RKO (cell line): ENCODE measurements at places on chromosomes 5 and 9.

DNA sequence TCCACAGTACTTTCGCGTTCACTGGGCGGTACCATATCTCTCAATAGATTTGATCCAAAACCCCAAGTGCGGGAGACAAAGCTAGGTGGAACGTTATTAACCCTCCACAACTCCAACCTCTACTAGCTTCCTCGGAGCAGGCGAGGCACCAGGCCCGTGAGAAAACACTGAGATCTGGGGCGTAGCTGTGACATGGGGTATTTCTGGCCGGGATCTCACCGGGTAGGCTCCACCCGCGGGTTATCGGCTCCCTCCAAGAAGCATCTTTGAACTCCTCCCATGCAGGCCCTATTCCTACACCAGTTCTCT is 350 bp upstream of the SLC25A46 start:
- DNase-seq: no peak

- no peak for DNase-seq
These were observed 164.4 kb upstream of the EFNA5 start for GRCh38 chr5:107835096-107835495.

DNA sequence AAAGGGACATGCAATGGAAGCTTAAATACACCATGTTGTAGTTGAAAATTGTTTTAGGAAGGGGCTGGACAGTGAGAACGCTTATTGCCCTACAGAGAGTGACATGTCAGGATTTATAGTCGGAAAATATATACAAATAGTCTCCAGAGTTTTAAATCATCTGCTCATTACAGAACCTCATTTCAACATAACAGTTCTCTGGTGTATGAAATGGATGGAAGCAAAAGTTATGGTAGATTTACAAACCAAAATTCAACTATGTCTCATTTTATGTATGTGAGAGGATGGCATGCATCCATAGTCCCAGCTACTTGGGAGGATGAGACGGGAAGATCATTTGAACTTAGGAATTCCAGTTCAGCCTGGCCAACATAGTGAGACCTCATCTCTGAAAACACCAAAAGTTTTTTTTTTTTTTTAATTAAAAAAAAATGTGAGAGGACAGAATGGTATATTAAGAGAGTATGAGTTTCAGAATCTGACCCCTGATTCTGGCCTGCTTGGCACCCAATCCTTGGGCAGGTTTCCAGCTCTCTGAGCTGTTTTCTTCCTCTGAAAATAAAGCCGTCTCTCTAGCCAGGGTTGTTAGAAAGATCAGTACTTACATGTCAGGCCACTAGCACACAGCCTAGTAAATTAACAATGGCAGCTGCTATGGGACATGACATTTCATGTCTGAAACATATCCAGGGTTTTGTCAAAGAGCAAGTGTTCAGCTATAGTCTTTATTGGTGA is 40.1 kb downstream of the IQGAP2 start:
- no peak for DNase-seq

DNA sequence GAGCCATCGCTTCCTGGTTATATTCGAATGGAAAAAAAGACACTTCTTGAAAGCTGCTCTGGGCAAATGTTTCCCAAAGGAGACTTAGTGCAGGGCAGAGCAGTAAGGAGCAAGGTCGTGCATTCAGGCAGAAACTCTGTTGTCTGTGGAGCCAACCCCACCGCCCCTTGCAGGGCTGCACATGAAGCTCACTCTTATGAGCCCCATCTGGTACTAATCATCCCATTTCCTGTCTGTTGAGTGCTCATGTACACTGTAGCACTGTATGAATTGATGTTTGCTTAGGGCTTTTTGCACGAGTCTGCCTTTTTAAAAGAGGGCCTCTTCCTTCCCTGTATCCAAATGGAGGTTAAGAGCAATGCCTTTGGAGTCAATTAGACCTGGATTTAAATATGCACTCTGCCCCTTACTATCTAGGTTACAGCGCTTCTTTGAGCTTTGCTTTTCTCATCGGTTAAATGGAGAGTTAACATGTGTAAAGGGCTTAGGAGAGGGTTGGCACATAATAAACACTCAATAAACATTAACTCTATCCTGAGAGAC is 25.4 kb downstream of the HMHB1 start:
- no peak for DNase-seq

DNA sequence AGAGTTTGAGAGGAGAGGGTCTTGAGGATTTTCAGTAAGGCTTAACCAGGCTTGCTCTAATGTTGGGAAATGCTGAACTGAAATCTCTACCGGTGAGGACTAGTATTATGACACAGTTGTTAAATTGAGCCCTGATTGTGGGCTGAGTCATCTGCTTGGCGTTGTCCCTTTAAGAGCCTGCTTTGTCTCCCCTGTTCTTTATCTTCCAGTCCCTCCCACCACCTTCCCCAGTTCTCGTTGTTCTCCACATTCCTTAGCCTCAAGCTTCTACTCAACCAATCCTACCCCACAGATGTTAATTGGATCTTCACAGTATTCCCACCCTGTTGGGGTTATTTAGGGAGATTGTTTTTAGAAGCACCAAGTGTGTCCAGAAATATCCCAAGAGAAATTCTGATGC is 57.6 kb downstream of the ANKRD55 start:
- peak; percentile 25 for DNase-seq

DNA sequence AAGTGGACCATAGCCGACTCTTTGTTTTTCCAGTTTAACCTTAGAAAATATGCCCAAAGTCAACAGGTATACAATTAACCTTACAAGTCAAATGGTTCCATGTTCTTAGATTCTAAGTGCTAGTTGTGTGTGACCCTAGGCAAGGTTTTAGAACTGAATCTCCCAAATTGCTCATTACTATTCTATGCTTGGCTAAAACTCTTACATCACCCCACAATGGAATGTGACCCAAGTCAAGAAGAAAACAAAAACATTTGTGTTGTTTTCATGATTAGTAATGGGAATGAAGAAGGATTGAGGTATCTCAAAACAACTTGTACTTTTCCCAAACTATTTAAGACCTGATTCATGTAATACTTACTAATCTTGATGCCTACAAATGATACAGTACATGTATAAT is 159.2 kb downstream of the ARRDC3 start:
- no peak for DNase-seq

DNA sequence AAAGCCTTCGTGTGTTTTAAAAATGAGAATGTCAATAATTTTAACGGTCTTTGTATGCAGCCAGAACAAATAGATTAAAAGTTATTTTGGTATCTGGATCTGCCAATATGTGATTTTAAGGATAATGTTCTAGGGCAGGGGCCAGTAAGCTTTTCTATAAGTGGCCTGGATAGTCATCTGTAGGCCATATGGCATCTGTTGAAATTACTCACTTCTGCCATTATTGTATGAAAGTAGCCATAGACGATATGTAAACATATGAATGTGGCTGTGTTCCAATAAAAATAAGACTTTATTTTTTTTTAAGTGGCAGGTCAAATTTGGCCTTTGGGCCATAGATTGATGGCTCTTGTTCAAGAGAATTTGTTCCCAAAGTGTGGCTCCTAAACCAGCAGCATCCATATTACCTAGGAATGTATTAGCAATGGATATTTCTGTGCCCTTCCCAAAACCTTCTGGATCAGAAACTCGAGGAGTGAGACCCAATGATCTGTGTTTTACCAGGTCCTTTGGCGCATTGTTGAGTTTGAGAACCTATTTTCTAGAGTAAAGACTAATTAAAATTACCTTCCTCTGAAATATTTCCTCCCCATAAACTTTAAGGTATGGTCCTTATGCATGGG is 55.9 kb downstream of the C6 start:
- no peak for DNase-seq

GRCh38 chr9:88814577-88814976 is 176.7 kb upstream of the S1PR3 start:
- no peak for DNase-seq

DNA sequence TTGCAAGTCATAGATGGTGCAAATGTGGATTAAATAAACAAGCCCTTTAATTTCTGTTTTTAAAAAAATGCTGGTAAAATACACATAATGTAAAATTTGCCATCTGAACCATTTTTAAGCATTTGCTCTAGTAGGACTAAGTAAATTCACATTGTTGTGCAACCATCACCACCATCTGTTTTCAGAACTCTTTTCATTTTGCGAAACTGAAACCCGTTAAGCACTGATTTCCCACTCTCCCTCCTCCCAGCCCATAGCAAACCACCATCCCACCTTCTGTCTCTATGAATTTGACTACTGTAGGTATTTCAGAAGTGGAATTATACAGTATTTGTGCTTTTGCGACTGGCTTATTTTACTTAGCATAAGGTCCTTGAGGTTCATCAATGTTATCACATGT is 103.3 kb upstream of the CNTLN start:
- DNase-seq: no peak

DNA sequence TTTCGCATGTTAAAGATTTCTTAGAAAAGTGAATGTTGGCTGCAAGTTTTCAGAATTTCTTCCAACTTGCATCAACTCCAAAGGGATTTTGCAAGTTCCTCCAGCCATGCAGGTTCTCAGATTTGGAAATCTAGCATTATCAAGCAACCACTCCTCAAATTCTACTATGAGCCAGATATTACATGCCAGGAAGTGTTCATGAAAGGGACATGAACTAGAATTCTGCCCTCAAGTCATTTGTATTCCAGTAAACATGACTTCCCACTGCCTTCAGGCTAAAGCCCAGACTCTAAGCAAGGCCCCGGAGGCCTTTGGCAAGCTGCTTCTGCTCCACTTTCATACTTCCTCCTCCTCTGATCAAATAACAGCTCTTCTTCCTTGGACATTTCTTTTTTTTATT is 111.3 kb upstream of the PAPPA start:
- no peak for DNase-seq

- no peak for DNase-seq
These were observed 259.0 kb downstream of the NDUFS4 start for GRCh38 chr5:53819482-53819881.

GRCh38 chr9:135613946-135614805 is 25.2 kb downstream of the GLT6D1 start:
- DNase-seq: no peak

DNA sequence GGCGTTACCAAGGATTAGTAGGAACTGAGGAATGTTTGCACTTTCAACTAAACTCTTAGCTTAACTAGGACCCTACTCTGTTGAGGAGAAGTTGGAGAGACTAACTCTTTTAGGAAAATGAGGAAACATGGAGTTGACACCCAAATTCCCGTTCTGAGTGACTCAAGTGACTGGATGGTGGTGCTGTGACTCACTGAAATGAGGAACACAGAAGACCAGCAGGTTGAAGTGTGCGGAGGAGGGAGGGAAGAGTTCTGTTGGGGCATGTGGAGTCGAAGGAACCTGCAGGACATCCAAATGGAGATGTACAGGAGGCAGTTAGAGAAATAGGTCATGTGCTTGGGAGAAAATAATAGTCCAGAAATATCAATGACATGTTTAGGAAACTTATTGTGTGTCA is 8.2 kb downstream of the HEXB start:
- DNase-seq: no peak

GRCh38 chr5:31845361-31845760 is 206.4 kb downstream of the PDZD2 start:
- no peak for DNase-seq

GRCh38 chr5:77463905-77464304 is 28.2 kb downstream of the WDR41 start:
- no peak for DNase-seq

DNA sequence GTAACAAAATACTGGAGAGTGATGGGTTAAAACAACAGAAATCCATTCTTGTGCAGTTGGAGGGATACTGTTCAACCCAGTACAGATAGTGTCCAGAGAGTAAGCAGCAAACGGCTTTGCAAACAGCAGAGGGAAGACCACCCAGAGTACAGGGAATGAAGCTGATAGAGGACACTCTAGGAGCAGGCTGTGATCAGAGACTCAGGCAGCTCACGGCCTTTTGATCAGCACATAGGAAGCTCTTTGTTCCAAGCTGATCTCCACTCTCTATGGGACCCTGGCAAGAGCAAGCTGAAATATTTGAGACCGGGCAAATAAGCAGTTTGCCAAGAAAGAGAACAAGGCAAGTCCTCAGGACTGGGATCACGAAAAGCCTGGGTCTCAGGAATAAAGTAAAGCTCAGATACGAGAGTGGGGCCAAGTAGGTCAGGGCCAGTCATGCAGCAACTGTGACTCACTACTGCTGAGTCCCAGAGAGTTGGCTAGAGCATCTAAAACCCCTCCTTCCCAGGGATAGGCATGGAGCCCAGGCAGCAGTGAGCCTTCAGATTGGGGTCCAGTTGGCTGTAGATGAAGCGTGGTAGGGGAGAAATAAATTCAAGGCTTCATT is 52.4 kb downstream of the MELK start:
- DNase-seq: peak; percentile 61

DNA sequence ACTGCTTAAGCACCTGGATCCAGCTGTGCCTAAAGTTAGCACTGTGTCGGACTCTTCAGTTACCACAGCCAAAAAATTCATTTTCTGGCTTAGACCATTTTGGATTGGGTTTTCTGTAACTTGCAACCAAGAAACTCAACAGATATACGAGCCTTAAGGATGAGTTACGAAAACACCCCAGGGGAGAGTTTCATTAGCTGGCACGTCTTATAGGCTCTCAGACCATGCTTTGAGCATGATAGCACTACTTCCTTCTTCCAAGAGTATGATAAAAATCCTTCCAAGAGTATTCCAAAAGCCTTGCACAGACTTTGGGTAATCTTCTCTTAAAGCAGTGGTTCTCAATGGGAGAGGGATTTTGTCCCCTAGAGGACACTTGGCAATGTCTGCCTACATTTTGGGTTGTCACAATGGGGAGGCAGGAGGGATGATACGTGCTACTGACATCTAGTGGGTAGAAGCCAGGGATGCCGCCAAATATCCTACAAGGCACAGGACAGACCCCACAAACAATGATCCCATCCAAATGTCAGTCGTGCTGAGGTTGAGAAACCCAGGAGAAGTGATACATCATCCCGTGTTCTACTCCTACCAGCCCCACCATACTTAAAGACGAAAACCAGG is 64.8 kb downstream of the SMIM23 start:
- DNase-seq: peak; percentile 42

DNA sequence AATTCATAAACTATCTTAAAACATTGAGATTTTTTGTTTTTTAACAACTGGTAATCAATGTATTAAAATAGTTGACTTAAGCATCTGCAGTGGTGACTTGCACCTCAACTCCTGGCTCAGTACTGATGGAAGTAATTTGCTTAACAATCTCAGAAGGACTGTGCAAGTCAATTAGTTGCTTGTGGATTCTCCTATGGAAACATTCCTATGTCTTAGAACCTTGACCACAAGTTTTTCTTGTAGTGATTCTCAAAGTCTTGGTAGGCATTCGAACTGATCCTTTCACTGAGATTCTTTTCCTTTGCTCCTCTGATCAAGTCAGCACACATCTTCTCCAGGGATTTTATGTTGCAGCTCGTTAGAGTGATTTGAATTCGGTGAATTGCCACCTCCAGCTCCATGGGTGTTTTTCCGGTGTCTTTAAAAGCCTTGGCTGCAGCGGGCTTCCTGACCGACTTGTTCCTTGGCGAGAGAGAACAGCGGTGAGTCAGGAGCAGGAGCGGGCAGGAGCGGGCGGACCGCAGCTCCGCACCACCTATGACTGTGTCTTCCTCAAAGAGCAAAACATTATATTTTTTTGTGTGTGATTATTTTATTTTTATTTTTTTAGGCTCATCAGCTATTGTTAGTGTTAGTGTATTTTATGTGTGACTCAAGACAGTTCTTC is 21.1 kb downstream of the HMGXB3 start:
- no peak for DNase-seq
